ENCODE measurements at places on chromosomes 16 and 17. TPM values are rescaled to one million over a fixed set of nuclear protein-coding genes. Genes with fewer than 3 reads are reported as not detected.

TBC1D3C gene
- total RNA-seq = not detected

SPN gene
- not detected for total RNA-seq

ERCC4 gene
- total RNA-seq = 15.5 TPM

CCDC78 gene
- total RNA-seq = 0.26 TPM

RMI2 gene
- 29.1 TPM for total RNA-seq

USH1G gene
- not detected for total RNA-seq

HOXB7 gene
- 28.4 TPM for total RNA-seq

SRRM2 gene
- 49.1 TPM for total RNA-seq

CCL14 gene
- not detected for total RNA-seq

SLC38A8 gene
- not detected for total RNA-seq

WNT3 gene
- total RNA-seq = 4.0 TPM

NKD1 gene
- total RNA-seq = 0.42 TPM

CKLF gene
- 134 TPM for total RNA-seq

SRL gene
- 0.31 TPM for total RNA-seq

MYLK3 gene
- not detected for total RNA-seq

HOXB9 gene
- 0.11 TPM for total RNA-seq

ZMYND15 gene
- total RNA-seq = not detected

GSG1L gene
- not detected for total RNA-seq

BAHCC1 gene
- total RNA-seq = 5.7 TPM

TMEM220 gene
- total RNA-seq = 1.4 TPM

KCNJ16 gene
- not detected for total RNA-seq

SDF2 gene
- 125 TPM for total RNA-seq
